Right forelimb (tissue), 1 donor: ENCODE measurements at places on chromosomes 6 and 20.

- no peak for DNase-seq
These were observed 8.3 kb downstream of the IFNGR1 start for GRCh38 chr6:137210903-137211302.

DNA sequence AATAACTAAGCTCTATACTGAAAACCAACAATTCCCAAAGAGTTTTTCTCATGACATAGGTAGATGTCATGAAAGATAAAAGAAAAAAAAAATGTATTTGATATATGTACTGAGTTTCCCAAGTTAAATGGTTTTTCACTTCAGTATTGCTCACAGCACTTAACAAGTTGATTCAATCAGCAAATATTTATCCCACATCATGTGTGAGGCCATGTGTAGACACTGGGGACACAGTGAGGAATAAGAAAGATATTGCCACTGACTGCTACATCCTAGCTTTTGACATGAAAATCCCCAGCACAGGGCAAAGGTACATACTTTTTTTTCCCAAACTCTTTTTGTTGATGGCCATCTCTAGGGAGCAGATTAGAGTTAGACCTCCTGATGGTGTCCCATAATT, 25.3 kb downstream of the SPTLC3 start:
- no peak for DNase-seq

GRCh38 chr6:43115365-43115764, 39.3 kb downstream of the PTK7 start:
- DNase-seq = no peak

GRCh38 chr6:121485359-121485811, 49.9 kb downstream of the GJA1 start:
- no peak for DNase-seq

DNA sequence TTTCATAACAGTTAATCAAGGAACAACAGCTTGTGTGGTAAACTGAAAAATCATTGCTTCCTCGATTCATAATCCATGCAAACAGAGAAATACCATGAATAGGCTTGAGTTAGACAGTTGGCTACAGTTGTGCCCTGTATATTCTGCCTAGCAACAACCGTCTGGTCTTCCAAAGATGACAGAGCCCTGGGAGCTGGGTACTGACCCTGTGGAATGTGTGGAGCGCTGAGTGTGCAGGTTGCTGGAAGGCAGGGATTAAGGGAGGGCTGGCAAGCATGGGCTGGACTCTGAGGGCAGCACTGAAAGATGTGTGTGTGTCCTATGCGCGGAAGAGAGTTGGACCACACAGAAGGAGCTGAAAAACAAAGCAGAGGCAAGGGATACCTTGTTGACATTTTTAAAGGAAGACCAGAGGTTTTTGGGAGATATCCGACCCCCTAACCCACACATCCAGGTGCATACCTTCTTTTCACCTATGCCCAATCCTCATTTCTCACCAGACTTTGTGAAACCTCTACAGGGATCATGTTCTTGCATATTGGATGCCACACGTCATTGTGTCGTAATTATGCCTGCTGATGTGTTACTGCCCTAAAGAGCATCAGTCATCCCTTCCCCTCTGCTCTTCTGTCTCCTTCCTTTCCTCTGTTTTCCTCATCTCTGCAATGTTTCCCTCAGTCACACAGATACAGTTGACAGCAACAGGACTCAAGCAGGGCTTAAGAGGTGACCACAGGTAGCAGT, 58.2 kb upstream of the VGLL2 start:
- DNase-seq = peak; percentile 48

DNA sequence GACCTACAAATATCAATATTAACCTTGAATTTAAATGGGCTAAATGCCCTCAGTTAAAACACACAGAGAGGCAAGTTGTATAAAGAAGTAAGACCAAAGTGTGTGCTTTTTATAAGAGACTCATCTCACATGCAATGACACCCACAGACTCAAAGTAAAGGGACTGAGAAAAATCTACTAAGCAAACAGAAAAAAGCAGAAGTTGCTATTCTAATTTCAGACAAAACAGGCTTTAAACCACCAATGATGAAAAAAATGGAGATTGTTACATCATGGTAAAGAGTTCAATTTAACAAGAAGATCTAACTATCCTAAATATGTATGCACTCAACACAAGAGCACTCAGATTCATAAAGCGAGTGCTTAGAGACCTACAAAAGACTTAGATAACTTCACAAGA, 741.9 kb upstream of the MARCKS start:
- DNase-seq = no peak

GRCh38 chr6:81614292-81614691, 138.2 kb downstream of the TENT5A start:
- no peak for DNase-seq

- DNase-seq = no peak
These were observed 65.6 kb upstream of the KIF13A start for GRCh38 chr6:18053078-18053477.

DNA sequence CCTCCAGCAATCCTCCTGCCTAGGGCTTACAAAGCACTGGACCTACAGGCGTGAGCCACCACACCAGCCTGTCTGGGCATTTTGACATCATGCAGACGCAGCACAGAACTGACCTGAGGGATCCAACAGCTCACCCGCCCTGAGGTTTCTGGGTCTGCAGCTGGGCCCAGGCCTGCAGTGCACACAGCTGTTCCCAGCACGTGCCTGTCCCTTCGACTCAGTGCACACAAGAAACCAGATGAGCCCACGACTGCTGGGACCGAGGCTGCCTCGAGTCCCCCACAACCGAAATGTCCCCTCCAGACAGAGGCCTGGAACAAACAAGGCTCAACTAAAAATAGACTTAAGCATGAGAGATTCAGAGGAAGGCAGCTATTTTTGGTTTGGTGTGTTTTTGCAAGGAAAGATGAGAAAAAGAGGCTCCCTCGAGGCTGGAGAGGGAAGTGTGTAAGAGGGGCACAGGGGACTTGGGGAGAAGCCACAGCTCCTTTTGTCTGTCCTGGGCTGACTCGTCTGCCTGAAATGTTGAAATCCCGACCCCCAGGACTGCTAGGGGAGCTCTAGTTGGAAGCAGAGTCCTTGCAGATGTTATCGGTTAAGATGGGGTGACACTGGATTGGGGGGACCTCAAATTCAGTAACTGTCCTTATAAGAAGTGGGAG, 66.3 kb downstream of the YTHDF1 start:
- no peak for DNase-seq

DNA sequence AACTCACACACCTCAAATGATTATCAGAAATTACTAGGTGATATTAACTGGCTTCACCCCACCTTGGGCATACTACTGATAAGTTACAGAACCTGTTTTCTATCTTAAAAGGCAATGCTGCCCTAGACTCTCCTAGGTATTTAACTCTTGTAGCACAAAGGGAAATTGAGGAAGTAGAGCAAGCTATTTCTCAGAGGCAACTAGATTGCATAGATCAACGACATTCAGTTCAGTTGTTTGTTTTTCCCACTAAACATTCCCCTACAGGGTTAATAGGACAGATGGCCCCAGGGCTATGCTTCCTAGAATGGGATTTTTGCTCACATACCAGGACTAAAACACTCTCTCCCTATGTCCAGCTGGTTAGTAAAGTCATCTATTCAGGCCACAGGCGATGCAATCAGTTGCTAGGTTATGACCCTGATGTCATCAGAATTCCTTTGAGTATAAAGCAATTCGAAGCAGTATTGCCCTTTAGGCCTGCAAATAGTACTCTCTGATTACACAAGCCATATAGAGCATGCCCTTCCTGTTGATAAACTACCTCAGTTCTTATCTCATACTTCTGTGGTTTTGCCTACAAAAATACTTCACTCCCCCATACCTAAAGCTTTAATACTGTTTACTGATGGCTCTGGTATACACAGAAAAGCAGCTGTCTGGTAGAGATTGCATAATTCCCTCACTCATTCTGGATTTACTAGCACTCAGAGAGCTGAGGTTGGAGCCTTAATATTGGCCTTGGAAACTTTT, 67.4 kb upstream of the ASCC3 start:
- DNase-seq = no peak

GRCh38 chr20:34558320-34559218, at the start of gene MAP1LC3A:
MAP1LC3A (plus strand) TSS chr20:34558718; CDS start chr20:34558869, 151 bp downstream.
- DNase-seq = peak; percentile 95

DNA sequence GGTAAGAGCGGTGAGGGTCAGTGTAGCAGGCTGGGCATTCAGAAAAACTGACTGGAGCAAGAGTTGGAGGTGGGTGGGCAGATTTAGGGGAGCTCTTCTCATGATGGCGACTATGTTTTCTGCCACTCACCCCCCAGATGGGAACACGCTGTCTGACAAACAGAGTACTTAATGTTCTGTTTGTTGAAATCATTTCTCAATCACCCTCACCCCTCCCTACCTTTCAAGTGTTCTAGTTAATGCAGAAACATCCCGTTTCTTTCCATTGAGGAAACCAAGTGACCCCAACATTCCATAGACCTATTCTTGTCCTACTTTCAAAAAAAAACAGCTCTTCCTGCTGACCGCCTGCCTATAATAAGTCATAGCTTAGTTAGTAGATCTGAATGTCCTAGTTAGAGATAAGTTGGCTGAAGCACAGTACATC, 132.5 kb upstream of the NEDD9 start:
- no peak for DNase-seq

GRCh38 chr6:13274707-13275434, 53.5 kb downstream of the TBC1D7 start:
- DNase-seq = no peak

- DNase-seq = no peak
These were observed 15.2 kb downstream of the TBX18 start for GRCh38 chr6:84749181-84749580.

- no peak for DNase-seq
These were observed 12.1 kb downstream of the HIVEP1 start for GRCh38 chr6:12024216-12024615.

DNA sequence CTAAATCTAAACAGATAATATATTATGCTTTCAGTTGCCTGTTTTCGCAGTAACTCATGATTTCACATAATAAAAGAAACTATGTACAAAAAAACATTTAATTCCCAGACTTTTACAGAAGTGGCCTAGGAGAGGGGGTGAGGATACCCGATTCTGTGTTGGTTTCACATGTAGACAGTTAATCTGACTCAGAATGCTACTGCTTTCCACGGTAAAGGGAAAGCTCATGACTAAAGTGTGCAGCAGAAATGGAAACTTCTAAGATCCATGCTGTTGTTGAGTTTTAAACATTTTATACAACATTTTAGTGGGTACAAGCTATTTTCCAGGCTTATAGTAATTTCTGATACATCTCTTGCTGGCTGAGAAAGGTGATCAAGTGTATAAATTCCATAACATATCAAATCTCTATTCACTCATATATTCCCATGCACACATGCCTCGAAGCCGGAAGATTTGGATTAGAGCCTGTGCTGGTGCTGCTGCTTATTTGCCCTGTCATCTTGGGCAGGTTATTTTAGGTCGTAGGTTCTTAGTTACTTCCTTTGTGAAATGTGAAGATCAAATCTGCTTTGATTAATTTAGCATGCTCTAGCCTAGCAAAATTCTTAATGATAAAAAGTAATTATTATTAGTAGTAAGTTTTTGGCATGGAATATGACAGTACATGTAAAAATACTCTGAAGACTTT, 896.7 kb upstream of the MAP3K7 start:
- no peak for DNase-seq

DNA sequence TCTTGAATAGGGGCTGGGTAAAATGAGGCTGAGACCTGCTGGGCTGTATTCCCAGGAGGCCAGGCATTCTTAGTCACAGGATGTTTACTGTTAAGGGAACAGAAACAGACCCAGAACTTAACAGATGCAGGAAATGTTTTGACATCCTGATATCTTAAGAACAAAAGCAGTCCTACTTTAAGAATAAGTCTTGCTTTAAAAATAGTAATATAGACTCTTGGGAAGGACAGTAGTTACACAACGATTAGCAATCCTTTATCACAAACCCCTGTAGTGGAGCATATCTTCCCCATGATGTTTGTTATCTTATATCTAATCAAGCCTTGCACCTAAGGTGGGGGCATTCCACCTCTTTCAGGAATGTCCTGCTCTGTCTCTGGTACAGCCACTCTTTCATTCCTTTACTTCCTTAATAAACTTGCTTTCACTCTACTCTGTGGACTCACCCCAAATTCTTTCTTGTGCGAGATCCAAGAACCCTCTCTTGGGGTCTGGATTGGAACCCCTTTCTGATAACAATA, 493.7 kb upstream of the SULF2 start:
- peak; percentile 7 for DNase-seq

DNA sequence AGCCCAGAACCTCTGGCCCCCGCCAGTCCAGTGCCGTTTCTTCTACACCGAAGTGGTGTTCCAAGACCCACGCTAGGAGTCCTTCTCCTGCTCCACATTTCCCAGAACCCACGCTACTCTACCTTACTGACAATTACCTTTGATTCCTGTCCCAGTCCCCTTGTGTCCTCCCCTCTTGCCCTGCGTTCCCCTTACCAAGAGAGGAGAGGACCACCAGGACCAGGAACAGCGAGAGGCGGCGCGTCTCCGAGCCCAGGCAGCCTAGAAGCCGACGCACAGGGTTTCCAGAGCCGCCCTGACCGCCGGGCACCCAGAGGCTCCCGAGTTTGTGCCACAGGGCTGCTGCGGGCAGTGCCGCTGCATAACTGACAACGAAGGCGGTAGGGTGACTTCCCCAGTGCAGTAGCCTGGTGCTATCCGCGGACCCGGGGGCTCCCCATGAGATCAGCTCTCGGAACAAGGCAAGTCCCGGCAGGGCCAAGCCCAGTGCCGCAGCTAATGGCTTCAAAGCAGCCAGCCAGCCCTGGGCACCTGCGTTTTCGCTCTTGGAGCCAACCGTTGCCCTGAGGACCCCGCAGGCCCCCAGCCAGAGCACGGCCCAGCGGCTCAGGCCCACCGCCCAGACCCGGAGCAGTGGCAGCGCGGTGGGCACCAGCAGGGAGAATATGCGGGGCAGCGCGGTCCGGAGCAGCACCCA, 512 bp downstream of the TAP1 start:
- DNase-seq = peak; percentile 67
